T-helper 22 cell (primary cell): ENCODE measurements at places on chromosomes 6 and 20.

DNA sequence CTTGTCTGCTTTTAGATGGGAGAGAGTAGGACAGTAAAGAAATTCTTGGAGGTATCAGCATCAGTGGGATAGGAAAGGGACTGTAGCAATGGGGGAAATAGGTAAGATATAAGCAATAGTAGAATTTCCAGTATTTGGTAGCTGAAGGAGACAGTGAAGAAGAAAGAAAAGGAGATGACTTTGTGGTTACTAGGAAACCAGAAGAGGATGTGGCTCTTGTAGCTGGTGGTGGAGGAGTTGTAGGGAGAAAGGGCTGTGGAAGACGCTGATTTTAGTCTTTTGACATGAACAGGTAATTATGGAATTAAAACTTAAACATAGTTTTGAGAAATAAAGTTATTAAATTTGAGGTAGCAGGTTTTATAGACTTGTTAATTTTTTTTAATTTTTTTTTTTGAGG lies 26.1 kb downstream of the SH3BGRL2 start:
- DNase-seq = no peak

DNA sequence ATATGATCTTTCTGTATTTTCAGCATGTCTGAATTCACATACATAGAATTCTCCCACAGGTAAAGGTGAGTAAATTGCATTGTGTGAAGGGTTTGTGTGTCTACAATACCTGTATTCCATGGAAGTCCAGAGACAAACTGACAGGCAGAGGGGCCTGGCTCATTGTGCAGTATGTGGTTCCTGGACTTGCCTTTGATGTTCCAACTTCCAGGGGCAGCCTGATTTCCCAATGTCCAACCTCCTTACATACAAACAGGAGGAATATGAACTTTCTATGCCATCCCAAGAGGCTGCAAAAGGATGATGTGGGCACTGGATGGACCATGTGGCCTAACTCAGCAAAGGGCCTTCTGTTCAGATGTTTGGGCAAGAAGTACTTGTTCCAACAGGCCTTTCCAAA lies 58.5 kb downstream of the LYRM4 start:
- no peak for DNase-seq

- no peak for DNase-seq
These were observed 52.4 kb upstream of the PLN start for GRCh38 chr6:118495485-118496280.

DNA sequence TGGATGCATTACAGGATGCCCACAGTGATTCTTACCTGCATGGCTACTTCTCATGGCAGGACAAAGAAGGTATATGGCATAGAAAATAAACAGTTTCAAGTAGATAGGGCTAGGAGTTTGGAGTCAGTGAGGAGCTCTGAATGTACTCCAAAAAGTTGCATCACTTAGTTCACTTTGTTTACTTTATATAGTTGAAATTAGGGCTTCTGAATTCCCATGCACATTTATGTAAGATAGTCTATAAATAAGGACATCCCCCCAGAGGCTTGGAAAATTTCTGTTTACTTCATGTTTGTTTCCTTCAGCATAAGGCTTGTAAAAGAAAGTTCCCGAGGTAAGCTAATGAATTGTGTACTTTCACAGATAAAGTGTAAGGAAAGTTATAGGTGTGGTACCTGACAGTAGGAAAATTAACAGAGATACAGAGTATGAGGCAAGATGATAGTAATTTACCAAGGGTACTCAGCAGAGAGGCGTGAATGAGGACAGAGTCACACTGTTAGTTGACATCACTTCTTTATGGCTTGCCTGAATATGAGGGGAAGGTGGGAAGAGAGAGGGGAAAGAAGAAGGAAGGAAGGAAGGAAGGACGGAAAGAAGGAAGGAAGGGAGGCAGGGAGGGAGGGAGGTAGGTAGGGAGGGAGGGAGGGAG lies 51.1 kb downstream of the ADTRP start:
- DNase-seq = no peak

GRCh38 chr6:35086636-35087360 lies 54.3 kb downstream of the TCP11 start:
- DNase-seq = no peak
